Stimulated activated CD4-positive, alpha-beta T cell treated with anti-CD3 and anti-CD28 coated beads, TNF-alpha, amount 100 ng/mL, for 4 hours (primary cell): ENCODE measurements at places on chromosomes 11 and 22.
A peak's percentile ranks its signal among the peaks of the same experiment; 100 is the strongest.

- no peak for DNase-seq
These were observed 70.7 kb downstream of the TEAD1 start for GRCh38 chr11:12744826-12745502.

DNA sequence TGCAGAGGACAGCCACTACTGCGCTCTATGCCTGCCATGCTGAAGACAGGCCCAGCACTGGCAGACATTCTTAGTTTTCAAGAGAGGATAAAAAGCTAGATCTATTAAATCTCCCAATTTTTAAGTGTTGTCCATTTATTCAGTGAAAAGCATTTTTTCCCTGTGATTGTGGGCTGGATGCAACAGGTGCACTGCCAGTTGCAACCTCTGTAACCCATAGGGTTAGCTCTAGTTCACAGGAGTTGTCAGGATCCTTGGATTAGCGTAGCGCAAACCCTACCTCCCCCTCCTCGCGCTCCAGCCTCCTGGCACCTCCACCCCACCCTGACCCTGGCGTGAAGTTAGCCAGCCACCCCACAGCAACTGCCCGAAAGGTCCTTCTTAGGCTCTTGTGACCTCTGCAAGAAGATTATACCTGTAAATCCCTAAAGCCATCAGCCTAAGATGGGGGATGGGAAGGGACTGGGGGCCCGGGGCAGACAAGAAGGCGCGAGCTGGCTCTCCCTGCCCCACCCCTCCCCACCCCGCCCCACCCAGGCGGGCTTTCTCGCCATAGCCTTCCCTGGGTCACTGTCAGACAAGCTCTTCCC, 30.9 kb downstream of the EIF3F start:
- DNase-seq, result no peak

DNA sequence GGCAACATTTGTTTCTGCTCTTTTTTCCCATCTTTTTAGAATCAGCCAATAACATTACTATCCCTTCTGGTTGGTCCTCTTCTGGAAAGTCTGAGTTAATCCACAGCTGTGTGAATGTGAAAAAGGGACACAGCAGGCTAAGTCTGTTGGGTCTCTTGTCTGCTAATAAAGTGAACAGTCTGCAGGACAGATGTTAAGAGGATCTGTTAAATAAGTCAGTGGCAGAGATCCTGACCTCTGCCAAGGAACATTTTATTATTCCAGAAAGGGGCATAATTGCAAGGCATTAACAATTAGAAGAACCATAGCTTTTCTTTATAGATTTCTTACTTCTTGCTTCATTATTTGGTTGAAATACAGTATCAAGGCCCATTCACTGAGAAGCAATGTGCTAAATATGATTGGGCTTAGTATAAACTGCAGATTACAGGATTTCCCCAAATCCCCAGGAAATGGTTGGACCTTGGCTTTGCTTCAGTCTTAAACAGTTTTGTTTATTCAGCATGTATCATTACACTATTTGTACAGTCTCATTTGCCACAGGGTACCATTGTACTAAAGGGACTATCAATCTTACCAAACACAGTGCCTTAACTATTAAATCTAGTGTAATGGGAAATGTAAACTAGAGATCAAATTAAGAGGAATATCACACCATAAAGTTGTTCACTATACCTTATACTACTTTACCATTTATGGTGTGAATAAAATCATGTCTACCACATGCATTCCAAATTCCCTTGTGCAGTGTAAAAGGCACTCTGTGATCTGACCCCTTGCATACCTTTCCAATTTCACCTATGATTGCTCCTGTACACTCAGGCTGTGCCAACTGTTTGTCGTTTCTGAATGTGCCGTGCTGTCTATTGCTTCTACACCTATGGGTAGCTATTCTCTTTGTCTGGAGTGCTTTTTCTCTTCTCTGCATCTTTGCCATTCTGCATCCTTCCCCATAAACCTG, 274.0 kb downstream of the SOX6 start:
- DNase-seq, result no peak

DNA sequence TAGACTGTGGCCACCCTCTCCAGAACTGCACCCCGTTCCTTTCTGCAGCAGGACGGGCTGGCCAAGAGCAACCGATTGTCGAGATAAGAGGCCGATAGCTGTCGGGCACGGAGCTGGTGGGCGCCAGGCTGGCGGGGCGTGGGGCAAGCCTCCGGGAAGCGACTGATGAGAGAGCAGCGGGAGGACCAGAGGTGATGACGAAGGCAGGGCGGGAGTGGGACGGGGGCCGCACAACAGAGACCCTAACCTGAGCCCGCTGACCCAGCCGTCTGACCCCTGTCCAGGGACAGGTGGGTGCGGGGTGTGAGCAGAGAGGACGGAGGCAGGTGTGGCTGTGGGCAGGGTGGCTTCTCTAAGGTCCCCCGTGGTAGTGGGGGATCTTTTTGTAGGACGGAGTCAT, 7.3 kb upstream of the BRSK2 start:
- DNase-seq, result no peak

DNA sequence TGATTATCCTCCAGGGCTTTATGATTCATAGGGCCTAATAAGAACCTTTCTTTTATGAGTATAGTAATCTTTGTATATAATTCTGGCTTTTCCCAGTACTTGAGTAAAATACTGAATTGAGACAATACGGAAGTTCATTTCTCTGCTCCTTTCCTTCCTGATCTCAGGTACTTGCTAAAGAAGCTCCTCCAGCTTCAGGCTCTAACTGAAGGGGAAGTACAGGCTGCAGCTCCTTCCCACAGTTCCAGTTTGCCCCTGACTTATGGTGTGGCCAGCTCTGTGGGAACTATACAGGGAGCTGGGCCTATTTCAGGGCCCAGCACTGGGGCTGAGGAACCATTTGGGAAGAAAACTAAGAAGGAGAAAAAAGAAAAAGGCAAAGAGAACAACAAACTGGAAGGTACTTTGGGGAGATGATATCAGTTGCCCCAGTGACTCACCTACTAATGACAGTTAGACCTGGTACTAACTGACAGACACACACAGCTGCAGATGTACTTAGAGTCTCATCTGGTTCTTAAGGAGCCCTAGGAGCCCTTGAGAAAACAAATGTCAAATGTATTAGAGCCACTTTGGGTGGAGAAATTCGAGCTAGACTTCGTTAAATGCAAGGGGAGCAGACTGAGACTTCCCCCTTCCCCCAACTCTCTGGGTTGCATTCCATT, 3.0 kb downstream of the TBRG1 start:
- no peak for DNase-seq

DNA sequence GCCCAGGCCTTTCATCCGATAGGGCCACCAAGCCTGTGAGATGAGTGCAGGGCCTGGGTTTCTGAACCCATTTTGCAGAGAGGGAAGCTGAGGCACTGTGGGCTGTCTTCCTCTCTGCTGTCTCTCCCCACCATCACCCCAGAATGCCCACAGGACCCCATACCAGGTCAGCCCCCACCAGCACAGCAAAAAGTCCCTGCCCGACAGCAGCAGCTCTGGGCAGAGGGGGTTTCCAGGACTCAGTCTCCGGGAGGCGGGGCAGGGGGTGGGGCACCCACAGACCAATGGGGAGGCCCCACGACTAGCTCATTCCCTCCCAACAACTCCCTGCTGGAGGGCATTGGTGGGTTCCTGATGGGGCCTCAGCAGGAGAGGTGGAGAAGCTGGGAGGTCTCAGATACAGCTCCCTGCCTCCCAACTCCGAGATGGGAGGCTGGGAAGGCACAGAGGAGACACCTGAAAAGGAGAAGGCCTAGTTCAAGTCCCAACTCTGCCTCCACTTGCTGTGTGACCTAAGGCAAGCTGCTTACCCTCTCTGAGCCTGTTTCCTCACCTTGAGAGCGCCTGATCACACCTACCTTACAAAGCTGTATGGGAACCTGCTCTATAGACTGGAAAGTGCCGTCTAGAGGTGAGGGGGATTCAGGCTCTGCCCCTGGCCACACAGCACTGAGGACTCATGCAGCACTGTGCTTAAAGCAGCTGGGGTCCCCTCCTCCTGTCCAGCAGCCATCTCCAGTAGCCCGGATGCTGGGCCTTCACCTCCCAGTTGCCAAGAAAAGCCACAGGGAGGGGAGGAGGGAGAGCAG, 3.5 kb downstream of the CBX7 start:
- peak; percentile 54 for DNase-seq

GRCh38 chr22:43823911-43824665, 12.0 kb upstream of the EFCAB6 start:
- DNase-seq, result no peak

DNA sequence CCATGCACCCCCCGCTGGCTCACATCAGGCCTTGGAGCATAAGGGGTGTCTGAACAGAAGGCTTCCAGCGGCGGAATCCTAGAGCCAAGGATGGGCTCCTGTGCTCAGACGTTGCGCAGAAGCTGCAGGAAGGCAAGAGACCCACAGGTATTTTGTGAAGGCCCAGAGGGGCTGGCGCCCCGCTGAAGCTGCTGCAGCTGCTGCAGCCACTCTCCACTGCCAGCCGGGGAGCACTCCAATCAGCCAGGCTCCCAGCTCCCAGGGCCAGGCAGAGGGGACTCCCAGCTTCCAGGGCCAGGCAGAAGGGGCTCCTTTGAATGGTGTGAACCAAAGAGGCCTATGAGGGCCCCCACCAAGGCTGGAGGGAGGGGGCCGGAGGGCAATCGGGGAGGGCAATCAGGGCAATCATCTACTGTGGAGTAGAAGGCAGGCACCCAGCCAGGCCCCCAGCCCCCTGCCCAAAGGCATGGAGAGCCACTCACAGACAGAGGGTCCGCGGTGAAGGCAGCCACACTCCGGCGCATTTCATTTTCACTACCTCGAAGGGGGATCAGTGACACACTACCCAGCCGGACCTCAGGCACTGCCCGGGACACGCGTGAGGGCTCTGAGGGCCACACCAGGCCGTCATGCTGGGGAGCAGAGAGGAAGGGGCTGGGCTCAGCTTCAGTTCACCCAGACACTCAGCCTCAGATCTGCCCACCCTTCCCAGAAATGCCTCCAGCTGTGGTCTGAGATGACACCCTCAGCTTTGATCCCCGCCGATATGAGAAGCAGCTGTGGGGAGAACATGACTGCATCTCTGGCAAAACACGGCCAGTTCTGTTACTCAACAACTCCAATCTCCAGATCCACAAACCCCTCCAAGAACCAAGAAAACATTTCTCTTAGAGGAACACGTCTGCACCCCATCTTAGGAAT, 11.6 kb upstream of the PDE2A start:
- DNase-seq, result peak; percentile 23

- DNase-seq, result no peak
These were observed 52.2 kb downstream of the IRAG1 start for GRCh38 chr11:10641177-10641911.

GRCh38 chr11:75436806-75437205, 3.8 kb upstream of the KLHL35 start:
- DNase-seq, result no peak

DNA sequence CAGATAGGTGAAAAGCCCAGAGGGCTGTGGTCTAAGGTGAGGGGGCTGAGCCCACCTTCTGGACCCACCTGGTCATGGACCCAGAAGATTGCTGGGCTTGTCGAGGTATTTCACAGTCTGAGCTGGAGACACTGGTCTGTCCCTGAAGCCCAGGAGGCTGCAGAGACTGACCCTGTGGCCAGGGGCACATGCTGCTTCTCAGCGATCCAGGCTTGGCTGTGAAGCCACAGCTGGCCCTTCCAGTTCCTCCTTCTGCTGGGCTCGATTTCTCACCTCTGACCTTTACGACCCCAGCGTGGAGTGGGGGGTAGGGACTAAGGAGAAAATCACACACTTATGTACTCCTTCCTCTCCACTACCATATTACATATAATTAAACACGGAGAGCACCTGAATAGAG, 88.5 kb downstream of the NECTIN1 start:
- DNase-seq, result no peak

GRCh38 chr11:133902506-133902905, 54.3 kb downstream of the IGSF9B start:
- DNase-seq, result no peak

DNA sequence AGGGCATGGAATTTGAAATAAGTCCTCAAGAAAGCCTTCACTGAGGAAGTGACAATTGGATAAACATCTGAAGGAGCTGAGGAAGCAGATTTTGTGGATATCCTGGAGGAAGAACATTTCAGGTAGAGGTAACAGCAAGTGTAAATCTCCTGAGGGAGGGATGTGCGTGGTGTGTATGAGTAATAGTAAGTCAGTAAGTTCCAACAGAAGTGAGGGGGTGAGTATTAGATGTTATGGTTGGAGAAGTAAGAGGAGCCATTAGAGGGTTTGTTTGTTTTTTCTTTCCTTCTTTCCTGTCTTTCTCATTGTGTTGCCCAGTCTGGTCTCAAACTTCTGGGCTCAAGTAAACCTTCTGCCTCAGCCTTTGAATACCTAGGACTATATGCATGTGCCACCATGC, 29.0 kb downstream of the ANKRD42 start:
- DNase-seq, result no peak

DNA sequence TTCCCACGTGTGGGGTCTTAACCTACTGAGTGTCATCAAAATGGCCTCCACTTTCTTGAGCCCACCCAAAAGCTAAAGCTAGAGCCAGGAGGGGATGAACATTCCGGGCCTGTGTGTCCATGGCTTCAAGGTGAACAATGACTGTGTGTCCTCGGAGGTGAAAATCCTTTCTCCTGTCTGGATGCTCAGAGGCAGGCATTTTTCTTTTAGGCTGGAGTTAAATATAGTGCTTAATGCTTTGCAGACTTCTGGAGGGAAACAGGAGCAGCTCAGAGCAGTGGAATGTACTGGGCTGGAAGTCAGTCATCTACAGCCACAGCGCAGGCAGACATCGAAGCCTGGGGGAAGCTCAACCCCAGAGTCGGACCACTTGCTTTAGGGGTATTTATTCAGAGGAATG, 68.6 kb upstream of the TMEM45B start:
- no peak for DNase-seq

DNA sequence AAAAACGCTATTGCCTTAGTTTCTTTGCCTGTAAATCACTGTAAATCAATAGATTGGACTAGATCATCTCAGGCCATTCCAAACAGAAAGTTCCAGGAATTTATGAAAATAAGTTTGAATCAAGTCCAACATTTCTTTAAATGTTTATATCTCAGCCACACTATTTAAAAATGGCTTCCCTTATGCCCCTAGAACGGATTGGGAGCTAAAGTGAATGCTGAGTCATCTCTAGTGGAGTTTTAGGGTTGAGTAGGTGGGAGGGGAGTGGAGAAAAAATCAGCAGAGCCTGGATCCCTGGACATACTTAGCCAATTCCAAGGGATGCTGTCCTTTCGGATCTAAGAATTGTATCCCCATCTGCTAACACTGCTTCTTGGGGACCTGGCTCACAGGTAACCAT, 48.6 kb downstream of the EHF start:
- DNase-seq, result no peak

DNA sequence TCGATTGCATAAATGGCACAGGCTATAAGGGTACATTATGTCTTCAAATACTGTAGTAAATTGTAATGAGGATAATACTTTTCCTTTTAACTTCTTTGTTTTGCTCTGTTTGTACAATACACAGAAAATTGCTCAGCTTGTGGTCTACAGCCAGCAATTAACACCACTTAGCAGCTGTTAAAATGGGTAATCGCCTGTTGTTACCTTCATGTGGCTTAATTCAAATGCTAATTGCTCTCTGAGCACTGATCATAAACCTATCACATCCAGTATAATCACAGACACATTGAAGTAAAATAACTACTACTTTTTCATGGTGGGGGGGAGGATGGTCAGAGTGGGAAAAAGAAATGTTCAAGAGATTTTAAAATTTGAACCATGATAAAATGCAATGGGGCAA, 1164.1 kb upstream of the CNTN5 start:
- no peak for DNase-seq

GRCh38 chr22:23696326-23696851, 5.6 kb downstream of the RGL4 start:
- DNase-seq, result peak; percentile 42

- DNase-seq, result no peak
These were observed 71.4 kb downstream of the CTSC start for GRCh38 chr11:88266157-88266556.
